Pancreas (tissue), 10 donors: ENCODE measurements at places on chromosomes 5 and 9. TPM values are rescaled to one million over a fixed set of nuclear protein-coding genes. Genes with fewer than 3 reads are reported as not detected.

DNA sequence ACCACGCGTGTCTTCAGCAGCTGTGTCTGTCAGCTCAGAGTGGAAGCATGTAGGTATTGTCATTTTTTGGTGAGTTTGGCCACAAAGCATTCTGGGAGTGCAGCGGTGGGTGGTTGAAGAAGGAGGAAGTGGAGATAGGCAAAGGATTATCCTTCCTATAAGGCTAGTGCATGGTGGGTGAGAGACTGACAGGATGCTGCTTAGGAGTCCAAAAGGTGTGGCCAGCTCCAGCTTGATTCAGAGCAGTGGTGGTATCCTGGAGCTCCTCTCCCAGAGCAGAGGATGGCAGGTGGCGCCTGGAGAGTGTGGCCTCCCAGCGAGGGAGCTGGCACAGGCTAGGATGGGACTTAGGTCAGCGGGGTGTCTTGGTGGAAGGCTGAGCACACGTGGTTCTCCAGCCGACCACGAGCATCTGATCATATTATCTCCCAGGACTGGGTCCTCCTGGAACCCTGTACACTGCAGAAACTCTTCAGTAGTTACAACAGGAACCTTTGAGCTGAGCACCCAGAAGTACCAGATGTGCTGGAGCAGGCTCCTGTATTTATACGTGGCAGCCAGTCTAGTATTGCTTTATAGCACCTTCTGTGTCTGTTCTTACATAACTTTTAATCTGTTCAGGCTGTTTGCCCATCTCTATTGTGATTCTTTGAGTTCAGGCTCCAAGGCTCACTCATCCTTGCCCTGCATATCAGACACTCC, 29.6 kb downstream of the MAML1 start:
- no peak for DNase-seq

EPB41L4B gene
- 122 TPM for total RNA-seq

DNA sequence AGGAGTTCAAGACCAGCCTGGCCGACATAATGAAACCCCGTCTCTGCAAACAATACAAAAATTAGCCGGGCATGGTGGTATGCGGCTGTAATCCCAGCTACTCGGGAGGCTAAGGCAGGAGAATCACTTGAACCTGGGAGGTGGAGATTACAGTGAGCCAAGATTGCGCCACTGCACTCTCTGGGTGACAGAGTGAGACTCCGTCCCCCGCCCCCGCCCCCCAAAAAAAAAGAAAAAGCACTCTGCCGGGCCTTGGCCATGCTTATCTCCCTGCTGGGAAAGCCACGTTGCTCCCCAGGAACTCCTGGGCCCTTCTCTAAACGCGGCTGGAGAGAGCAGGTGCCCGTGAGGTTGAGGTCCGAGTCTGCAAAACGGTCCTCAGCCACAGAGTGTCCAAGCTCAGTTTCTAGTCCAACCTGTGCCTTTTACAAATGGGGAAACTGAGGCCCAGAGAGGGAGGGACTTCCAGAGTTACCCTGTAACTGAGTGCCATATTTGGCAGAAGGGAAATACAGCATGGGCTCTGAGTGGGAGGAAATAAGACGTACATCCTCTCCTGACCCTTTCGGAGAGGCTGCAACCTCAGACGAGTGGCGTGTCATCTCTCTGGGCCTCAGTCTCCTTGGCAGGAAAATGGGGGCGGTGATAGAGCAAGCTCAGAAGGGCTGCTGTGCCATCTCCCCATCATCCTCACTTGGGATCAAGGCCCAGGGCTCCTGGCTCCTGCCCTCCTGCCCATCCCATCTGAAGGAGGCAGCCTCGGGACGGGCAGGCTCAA, 6.6 kb upstream of the PHYHD1 start:
- no peak for DNase-seq

GRCh38 chr9:127346584-127346983, 50.4 kb upstream of the SLC2A8 start:
- DNase-seq = no peak

DNA sequence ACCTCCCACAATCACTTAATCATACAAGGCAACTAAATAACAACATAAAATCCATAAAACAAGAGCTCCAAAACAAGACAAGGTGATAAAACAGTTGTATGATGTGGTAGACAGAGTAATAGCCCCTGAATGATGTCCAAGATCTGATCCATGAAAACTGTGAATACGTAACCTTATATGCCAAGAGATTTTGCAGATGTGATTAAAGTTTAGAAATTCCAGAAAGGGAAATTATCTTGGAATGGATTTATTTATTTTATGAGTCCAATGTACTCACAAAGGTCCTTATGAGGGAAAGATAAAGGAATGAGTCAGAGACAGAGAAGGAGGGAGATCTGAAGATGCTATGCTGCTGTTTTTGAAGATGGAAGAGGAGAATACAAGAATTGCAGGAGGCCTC, 1775.7 kb upstream of the C9orf72 start:
- no peak for DNase-seq

GRCh38 chr5:41368158-41368557, 142.2 kb downstream of the PLCXD3 start:
- DNase-seq = no peak

PALM2AKAP2 gene
- not detected for total RNA-seq

DNA sequence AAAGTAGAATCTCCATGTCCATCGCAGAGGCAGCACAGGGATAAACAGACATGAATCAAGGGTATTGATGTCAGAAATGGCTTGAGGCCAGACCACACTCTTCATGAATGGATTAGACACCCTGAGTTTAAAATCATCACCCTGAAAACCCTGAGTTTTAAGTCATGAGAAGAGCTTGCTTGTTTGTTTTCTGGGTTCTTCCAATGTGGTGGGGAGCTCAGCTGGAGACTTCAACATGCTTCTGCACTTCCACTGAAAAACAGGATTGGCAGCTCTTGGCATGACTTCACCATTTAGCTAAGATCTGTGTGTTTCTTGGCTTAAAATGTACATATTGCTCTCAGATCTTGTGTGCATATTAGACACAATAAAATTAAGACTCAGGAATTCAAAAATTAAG, 9.8 kb downstream of the GCNT4 start:
- no peak for DNase-seq

MARVELD2 gene
- 15.5 TPM for total RNA-seq

TXNDC8 gene
- not detected for total RNA-seq

THBS4 gene
- 4.3 TPM for total RNA-seq

- DNase-seq = no peak
Observed at GRCh38 chr9:131839281-131840084, 99.6 kb upstream of the RAPGEF1 start.
